Kidney tubule cell (primary cell): ENCODE measurements at places on chromosomes 7 and 10.
A peak's percentile ranks its signal among the peaks of the same experiment; 100 is the strongest.

DNA sequence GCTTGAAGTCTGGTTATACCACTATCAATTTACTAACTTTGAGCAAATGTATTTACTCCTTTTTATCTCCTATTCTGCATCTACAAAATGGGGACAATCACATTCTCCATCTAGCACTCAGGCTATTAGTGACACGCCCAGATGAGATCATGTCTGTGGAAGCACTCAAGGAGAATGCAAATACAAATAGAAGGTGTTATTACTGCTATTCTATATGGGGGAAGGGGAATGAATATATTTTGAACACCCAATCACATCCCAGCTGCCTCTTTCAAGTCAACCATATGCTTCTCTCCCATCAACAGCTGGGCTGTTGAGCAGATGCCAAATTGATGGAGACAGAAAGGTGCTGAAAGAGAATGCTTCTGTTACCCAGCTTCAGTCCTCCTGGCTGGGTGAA lies 23.5 kb downstream of the SGMS1 start:
- DNase-seq = peak; percentile 53

GRCh38 chr7:117837841-117838240 lies 35.4 kb downstream of the CTTNBP2 start:
- DNase-seq = peak; percentile 30

DNA sequence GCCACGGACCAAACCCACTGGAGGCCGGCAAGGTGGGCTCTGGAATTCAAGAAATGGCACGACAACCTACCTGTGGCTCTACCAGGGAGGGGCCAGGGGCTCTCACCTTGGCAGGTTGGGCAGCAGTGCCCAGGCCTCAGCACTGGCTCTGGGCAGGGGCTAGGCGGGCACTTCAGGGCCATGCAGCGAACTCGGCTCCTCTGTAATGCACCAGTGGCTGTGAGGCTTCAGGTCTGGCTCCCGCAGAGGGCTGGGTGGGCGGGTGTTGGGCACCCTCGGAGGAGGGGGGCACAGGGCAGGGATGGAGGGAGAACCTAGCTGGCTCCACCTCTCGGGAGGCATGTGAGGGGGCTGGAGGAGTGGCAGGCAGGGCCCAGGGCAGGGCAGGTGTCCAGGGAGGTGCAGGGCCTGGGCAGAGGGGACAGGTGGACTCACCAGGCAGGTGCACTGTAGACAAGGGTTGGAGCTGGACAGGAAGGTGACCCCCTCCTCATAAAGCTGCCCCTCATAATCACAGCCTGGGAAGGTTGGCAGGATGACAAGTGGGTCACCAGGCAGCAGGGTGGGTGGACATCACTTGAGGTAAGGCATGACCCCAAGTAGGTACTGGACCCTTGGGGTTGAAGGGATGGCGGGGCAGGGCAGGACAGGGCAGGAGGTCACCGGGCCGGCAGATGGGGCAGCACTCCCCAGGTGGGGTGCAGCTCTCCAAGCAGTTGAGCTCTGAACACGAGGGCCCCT lies 6.7 kb downstream of the KCP start:
- no peak for DNase-seq

GRCh38 chr7:130923930-130924329 lies 189.9 kb upstream of the KLF14 start:
- DNase-seq = no peak

GRCh38 chr10:33794460-33794859 lies 460.0 kb upstream of the NRP1 start:
- no peak for DNase-seq

DNA sequence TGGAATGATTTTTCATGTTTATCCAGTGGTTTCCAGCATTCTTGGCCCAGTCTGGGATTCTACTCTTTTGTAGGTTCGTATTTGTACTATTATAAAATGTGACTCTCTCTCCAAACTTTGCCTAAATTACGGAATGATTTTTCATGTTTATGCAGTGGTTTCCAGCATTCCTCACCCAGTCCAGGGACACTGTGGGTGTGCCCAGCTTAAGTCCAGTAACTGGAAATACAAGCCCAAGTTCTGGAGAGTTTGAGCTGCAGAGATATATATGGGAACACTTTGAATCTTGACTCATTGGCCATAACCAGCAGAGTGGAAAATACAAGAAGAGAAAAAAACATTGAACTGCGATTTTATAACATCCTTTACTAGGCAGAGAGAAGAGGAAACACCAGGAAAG lies 5.9 kb upstream of the MAGI2 start:
- DNase-seq = no peak

- peak; percentile 92 for DNase-seq
Measured at GRCh38 chr10:69696073-69696731, 66.2 kb downstream of the FAM241B start.

DNA sequence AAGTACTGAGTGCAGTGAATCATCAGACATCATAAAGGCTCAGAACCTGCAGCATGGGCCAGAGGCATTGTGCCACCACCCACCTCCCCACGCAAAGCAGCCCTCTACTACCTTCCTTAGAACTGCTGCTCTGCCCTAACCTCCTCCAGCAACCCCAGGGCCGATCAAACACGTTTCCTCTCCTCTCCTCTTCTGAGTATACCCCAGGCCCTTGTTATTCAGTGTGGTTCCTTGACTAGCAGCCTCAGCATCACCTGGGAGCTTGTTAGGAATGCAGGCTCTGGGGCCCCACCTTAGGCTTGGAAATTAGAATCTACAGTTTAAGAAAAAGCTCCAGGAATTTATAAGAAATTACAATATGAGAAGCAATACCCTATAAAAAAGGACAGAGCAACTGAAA lies 33.2 kb downstream of the DYDC1 start:
- DNase-seq = no peak

DNA sequence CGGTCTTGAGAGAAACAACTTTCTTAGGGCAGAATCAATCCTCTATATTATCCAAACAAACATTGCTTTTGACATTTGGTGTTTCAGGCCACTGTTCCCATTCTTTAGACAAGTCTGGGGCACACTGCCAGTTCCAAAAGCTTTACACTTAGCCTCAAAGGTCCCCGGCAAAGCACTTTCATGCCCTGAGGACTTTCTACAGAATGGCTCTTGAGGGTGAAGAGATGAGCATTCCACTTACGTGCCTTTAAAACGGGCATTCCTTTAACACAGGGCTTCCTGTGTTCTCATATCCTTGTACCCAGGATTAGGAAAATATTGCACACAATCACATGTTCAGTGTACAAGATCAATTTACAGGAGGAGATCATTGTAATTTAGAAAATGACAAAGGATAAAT lies 13.1 kb upstream of the TMEM213 start:
- no peak for DNase-seq

DNA sequence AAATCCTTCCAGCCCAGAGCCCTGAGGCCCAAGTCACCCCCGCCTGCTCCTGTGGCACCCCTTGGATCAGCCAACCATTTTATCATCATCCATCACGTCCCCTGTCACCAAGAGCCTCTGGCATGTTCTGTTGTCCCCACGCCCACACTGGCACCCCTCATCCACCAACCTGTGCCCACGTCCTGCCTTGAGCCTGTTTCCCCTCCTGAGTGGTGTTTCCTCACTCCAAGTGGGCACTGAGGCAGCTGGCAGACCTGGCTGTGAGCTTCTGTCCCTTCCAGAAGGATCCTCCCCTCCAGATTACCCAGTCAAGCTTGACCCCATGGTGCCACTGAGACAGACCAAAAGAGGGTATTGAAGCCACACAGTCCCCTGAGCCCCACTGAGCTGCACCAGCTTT lies 71.4 kb upstream of the ANTXRL start:
- no peak for DNase-seq

GRCh38 chr10:96797485-96797884 lies 34.6 kb upstream of the LCOR start:
- DNase-seq = no peak

GRCh38 chr7:47511699-47512370 lies 70.1 kb downstream of the TNS3 start:
- no peak for DNase-seq

GRCh38 chr10:34236931-34237330 lies 578.2 kb downstream of the PARD3 start:
- no peak for DNase-seq

DNA sequence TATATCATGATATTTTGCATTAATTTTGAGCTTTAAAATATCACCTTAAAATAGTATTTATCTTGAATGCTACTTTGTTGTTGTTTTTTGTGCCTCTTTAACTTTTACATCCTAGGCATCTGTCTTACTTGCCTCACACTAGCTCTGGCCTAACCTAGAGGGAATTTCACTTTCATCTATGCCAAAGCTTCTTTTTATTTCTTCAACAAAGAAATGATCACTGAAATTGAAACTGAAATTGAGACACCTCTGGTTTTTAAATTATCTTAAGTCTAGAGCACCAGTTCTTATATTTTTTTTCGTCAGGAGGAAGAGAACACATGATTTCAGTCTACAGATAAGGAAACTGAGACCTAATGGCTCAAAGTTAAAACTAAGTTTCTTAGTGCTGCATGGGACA lies 3.5 kb upstream of the SCIN start:
- DNase-seq = no peak

- DNase-seq = no peak
Measured at GRCh38 chr7:75921479-75921878, 6.5 kb downstream of the POR start.

GRCh38 chr7:108794466-108794865 lies 224.8 kb downstream of the DNAJB9 start:
- DNase-seq = no peak

GRCh38 chr7:158414002-158414401 lies 173.6 kb downstream of the PTPRN2 start:
- no peak for DNase-seq

DNA sequence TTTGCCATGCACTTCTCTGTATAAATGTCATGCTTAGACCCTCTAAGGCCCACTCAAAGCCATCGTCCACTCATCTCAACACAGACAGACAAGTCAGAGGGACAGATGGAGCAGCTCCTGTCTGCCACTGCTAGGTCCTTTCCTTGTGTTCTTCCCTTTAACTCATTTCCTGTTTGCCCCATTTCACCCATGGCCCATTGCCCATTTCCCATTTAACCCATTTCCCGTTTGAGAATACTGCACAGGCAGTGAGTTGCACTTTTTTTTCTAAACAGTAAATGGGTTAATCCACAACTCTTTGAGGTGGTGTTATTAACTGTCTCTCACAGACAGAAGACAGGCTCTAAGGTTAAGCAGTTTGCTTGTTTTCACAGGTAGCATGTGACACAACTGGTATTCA lies 179.3 kb downstream of the NPSR1 start:
- DNase-seq = peak; percentile 39

DNA sequence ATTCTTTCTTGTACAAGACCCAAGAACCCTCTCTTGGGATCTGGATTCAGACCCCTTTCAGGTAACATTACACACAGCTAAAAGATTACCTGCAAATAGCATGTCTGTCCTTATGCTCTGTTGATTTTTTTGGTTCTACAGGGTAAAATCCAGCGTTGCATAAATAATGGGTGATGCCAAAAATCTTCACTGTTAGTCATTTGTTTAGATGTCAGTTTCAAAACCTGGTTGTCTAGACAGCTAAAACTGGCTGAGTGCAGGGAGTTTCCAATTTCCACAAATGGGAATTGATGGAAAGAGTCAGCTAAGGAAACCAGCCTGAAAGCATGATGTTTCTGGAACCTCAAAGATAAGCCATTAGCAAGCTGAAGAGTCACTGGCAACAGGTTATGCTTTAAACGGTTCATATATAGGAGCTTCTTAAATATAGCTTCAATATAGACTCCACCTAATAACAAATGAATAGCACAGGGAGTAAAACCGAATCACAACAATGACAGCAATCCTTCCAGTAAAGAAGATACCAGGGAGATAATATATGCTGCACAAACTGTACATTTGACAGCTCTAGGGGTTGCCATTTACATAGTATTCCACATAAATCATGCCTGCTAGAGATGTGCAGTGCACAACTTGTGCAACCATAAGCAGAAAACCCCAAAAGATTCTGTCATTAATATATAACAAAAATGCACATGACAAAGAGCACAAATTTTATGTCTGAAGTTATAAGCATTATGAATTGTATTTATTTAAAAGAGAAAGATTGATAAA lies 20.4 kb downstream of the CCDC71L start:
- DNase-seq = peak; percentile 14

- no peak for DNase-seq
Measured at GRCh38 chr10:116878123-116878522, 28.8 kb downstream of the ENO4 start.

DNA sequence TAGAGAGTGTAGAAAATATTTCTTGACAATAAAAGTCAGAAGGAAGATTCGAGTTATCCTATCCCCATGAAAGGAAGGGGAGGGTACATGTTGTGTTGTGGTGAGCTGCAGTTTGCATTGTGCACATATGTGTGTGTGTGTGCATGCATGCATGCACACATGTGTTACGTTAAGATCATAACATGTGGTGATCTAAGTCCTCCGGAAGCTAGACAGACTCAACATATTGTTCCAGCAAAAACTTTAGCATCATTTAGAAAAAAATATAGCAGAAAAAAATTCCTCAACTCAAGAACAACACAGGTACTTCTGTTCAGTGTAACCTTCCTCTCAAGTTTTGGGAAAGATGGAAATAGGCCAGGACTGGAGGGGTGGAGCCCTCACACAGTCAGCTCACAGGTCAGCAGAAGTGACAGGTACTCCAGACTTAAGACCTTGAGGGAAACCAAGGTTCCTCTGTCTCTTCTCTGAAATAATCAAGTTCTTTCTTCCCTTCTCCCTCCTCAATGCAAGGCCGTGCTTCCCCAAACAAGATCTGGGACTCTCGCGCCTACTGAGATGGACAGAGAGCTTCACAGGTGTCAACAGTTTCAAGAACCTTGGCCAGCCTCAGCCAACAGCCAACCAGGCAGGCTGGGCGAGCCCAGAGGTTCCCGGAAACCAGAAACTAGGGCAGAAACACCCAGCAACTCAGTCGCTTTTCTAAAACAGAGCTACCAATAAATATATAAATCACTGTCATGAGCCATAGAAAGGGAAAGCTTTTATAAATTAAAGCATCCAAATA lies 205.2 kb downstream of the FAM107B start:
- DNase-seq = no peak

DNA sequence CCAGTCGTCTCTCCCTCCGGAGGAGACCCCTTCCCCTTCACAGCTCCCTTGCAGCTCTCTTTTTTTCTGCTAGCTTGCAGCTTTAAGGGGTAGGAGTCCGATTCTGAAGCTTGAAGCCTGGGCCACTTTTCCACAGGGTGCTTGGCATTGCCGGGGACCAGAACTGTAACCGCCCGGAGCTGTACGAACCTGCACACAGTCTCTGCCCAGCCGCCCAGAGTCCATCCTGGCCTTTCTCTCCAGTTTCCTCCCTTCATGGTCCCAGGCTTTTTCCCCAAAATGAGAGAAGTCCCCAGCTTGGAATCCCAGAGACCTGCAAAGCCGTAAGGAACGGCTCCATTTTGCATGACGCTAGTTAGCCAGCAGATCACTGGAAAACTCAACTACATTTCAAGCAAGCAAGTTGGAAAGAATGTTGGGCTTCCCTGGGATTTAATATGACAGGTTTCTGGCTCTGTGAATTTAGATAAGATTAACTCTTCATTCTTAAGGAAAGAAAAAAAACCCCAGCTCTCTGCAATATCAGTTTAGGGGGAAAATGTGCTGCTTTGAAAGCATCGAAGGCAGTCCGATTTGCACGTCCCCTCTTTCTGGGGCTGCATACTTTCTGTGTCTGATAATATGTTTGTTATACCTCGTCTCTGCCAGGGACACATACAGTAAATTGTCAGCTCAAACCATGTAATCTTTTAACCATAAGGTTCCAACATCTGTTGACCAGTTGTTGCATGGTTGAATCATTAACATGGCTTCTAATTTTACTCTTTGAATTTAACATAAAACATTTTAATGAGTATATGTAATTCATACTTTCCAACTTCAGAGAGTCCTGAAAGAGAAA lies 190.0 kb upstream of the LYZL2 start:
- DNase-seq = no peak
